ENCODE measurements at places on chromosomes 4 and X.

DNA sequence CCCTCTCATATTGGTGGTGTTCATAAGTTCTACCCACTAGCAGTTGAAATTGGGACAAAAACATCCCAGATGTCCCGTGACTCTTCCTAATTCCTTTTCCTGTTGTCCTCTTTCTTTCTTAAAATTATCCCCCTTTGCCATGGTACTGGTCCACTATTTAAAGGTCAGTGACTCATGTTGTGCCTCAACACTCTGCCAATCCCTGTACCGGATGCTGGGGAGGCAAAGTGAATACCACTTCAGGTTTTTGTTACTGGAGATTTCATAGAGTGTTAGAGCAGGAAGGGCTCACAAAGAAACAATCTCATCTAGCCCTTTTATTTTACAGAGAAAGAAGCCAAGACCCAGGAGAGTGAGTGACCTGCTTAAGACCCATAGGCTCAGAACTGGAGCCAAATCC, 24.6 kb downstream of the SEPTIN11 start:
- no peak for DNase-seq

- no peak for DNase-seq
These were observed 25.5 kb upstream of the GPAT3 start for GRCh38 chr4:83510442-83510841.

DNA sequence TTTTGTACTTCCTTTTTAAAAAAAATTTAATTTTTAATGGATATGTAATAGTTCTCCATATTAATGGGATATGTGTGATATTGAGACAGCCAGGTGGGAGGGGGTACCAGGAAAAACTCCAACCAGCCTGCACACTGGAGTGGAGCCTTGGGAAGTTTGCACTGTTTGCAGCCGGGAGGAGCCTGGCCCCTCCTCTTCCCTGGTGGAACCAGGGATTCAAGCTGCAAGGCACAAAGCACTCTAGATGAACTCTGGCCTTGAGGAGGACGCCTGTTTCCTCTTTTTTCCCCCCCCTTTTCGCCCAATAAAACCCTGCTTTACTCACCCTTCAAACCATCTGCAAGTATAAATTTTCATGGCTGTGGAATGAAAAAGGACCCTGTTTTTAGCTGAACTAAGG, 48.2 kb upstream of the GC start:
- no peak for DNase-seq

DNA sequence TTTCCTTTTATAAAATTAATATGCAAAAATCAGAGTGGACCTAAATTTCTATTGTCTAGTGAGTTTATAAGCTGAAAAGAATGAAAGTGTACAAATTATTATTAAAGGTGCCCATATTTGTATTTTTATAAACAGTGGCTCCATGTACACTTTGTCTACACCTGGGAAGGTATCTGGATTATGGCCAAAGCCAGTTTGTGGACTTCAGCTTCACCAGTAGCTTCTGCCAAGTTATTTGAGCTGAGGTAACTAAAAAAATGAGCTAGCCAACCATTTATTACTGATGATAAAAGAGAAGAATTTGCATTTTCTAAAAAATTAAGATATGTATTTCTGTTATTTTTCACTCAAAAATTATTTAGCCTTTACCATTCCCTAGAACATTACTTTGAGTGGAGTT, 32.3 kb upstream of the LRAT start:
- no peak for DNase-seq

DNA sequence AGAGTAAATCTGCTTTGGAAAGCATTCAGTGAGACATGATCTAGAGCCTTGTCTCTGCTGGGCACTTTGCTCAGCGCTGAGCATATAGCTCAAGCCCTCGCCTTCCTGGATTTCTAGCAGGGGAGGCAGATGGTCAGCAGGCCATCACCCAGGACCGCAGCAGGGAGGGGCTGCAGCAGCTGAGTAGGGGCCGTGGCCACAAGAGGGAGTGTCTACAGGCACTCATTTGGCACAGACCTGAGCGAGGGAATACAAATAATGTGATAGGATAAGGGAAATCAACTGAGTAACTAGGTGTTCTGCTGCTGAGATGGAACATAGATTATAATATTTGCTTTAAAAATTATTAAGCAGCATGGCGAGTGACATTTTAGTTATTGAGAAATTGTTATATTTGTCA, 30.2 kb downstream of the OFD1 start:
- no peak for DNase-seq

- peak; percentile 9 for DNase-seq
These were observed 5.9 kb downstream of the RTL3 start for GRCh38 chrX:78653118-78653822.

DNA sequence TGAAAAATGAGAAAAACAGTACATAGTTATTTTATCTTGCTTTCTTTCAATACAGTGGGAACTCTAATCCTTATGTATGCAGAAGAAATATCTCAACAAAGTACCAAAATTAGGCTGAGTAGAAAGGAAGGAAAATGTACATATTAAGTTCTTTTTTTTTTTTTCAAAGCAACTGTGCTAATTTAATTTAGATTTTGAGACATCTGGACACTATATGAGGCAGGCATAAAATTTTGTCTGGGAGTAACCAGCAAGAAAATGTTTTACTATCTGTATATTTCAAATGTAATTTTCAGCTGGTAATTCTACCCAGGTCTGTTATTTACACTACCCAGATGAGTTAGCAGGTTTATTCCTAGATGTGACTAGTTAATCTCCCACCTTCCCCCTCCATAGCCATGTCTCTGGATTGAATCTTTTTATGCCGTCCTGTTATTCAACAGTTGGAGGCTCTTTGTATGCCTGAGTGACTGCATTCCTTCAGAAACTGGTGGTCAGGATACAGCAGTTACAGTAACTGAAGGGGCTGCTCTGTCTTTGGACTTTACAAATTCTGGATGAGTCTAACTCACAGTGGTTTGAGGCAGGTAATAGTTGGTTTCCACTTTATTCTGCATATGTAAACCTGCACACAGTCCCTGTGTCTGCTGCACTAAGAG, 633.6 kb downstream of the PCDH18 start:
- DNase-seq: no peak

DNA sequence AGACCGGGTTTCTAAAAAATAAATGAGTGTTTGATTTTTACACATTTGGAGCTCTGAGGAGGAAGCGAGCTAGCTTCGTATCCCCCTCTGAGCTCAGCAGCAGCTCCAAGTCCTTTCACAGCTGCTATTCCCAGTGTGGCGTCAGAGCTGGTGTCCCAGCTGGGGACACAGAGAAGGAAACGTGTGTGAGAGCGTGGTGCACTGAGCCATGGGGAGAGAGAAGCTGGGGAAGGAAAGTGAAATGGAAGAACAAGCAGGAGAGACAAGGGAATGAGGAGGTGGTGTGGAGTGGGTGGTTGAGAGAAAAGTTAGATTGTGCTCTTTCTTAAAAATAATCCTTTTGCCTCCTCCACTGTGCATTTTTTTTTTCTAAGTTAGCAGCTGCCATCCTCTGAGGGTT, 79.5 kb upstream of the SLC4A4 start:
- DNase-seq: no peak

DNA sequence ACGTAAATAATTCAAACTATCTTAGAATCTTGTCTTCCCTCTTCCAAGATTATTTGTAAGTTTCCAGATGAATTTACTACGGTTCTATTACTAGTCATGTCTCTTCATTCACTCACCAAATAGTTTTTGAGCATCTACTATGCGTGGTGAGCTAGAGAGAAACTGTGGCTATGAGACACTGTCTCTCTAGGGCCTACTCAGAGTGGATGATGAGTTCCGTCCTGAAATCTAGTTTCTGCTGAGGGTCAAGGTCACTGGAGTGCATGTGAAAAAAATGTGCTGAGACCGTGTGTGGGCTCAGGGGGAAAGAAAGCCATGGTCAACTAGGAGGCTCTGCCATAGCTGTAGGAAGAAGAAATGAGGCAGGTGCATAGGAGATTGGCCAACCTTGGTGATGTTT, 320.2 kb upstream of the GATB start:
- no peak for DNase-seq

DNA sequence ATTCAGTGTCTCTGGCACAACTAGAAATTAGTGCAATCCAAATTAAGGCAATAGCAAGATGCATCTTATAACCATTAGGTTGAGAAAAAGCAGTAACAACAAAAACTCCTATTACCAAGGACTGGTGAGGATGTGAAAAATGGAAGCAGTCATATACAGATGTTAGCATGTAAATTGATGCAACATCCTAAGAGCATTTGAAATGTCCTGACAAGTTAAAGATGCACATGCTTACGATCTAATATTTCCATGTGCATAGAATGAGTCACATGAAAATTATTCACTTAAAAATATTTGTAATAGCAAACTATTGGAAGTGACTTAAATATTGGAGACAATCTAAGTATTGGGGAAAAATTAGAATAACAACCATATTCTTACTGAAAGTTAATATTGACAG, 163.0 kb downstream of the FAM13A start:
- no peak for DNase-seq

GRCh38 chr4:185201977-185202962, 1.5 kb downstream of the CFAP97 start:
- DNase-seq: peak; percentile 16

DNA sequence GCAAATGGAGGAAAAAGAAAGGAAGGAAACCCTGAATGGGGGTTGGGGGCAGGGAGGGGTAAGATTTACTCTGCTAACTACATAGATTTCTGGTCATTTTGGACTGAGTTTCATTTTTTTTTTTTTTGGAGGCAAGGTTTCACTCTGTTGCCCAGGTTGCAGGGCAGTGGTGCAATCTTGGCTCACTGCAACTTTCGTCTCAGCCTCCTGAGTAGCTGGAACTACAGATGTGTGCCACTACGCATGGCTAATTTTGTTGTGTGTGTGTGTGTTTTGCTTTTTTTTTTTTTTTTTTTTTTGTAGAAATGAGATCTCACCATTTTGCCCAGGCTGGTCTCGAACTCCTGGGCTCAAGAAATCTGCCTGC, 223.5 kb downstream of the APBB2 start:
- DNase-seq: no peak

- no peak for DNase-seq
These were observed 191.1 kb upstream of the NEIL3 start for GRCh38 chr4:177118596-177118995.

GRCh38 chr4:26317766-26318165, 3.0 kb upstream of the RBPJ start:
- DNase-seq: no peak

- no peak for DNase-seq
These were observed 48.1 kb upstream of the CXCL8 start for GRCh38 chr4:73692254-73692653.

DNA sequence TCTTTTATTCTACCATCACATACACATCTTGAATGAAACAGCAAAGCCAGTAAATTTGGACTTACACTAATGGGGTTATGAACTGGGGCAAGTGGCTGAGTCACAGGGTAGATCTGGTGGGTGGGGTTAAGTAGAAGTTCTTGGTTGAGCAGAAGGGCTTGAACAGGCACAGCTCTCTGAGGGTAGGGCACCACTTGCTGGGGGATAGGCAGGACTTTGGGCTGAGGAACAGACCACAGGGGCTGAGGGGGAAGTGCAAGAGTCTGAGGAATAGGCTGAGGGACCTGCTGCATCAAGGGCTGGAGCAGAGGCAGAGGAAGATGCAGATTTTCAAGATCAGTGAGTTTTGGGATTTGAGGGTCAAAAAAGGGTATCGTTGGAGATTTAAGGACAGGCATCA, 8.3 kb downstream of the CSN2 start:
- DNase-seq: no peak

DNA sequence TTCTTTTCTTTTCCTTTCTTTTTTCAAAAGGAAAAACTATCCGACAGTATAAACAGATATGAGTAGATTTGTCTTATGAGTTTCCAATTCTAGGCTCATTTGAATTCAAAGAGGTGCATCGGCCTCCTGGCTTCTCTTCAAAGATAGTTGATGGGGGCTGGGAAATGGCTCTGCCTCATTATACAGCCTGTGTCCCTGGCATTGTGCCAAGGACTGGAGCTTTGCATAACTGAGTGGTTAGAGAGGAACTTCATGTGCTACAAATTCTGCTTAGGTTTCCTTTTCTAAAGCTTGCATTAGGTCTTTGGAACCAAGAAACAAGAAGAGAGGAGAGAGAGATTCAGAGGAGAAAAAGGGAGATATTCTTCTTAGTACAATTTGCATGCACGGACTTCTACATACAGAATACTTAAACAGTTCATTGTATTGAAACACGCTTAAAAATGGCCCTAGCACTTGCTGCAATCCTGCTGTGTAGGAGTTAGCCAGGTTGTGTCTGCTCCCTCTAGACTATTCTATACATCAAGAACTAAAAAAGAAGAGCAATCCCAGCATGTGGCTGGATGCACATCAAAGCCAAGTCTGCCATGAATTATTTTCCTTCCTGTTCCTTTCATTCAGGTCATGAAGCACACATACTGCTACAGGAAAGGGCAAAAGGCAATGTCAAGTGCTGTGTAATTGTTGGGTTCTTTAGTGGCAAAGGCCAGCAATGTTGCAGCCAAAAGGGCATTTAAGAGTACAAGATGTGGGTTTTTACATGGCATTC, 70.9 kb downstream of the INTS12 start:
- no peak for DNase-seq

- no peak for DNase-seq
These were observed 31.8 kb downstream of the OCIAD1 start for GRCh38 chr4:48862661-48863060.

- DNase-seq: no peak
These were observed 64.7 kb downstream of the DHX15 start for GRCh38 chr4:24519649-24520048.

DNA sequence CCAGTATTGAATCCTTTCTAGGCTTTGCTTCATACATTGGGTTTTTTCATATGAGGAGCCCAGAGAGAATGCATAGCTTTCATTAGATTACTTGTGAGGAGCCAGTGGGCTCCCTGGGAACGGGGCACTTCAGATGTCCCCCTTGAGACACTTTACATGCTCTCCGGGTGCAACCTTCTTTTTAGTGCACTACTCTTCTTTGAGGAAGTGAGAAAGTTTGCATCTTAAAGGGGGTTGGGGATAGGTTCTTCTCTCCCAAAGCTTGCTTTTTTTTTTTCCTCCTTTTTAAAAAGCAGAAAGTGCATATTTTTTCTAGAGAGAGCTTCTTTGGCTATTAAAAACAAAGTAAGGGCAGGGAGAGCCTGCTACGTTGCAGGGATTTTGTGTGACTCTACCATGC, 4.3 kb downstream of the HADH start:
- DNase-seq: no peak

DNA sequence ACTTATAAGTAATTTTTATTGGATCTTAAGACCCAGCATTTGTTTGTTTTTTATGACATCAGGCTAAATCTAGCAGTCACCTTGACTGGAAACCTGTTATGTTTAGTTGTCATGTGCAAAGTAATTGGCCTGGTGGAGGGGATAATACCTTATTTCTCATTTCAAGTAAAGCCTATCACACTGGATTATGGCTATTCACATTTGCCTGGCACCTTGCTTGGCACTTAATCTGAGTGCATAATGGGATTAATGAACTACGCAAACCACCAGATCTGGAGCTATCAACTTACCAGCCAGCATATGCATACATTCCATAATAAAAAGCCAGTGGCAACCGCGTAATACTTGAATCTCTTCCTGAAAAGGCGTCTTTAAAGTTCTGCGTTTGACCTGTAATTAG, 23.2 kb downstream of the SLC7A11 start:
- DNase-seq: no peak

- DNase-seq: no peak
These were observed 16.0 kb downstream of the TBCK start for GRCh38 chr4:106299977-106300376.
